ENCODE measurements at places on chromosomes 1 and 21. TPM values are rescaled to one million over a fixed set of nuclear protein-coding genes. Genes with fewer than 3 reads are reported as not detected.

- no peak for DNase-seq
These were observed 1004.2 kb downstream of the TTLL7 start for GRCh38 chr1:82994616-82995263.

- DNase-seq, result no peak
These were observed 71.7 kb upstream of the GUCA2B start for GRCh38 chr1:42081475-42081874.

DNA sequence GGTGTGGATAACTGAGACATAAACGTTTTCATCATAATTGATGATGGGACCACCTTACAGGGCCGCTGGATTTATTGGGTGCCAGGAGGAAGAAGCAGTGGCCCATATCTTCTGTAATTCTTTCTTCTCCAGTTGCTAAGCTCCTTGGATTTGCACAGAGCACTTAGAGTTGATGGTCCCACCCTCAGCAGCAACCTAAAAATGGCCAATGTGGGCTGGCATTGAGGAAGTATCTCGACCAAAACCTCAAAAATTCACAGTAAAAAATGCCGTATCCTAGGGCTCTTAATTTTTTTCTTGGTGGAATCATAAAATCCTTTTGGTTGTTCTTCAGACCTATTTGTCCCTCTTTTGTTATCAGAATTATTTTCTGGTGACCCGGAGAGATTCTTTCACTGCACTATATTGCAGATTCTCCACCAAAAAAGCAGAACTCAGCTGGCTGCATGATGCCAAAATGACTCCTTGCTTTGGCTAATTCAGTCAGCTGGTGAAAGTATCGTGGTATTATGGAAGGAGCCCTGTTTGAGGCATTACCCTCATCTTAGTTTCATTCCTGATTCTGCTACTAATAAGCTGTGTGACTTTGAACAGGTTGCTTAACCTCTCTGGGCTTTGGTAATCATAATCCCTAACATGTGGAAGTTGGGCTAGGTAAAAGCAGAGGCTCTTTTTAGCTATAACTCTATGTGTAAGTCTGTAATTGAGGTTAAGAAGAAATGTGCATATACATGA is 27.6 kb downstream of the KIRREL1 start:
- no peak for DNase-seq

The RNF187 gene
- total RNA-seq, result 14.0 TPM

DNA sequence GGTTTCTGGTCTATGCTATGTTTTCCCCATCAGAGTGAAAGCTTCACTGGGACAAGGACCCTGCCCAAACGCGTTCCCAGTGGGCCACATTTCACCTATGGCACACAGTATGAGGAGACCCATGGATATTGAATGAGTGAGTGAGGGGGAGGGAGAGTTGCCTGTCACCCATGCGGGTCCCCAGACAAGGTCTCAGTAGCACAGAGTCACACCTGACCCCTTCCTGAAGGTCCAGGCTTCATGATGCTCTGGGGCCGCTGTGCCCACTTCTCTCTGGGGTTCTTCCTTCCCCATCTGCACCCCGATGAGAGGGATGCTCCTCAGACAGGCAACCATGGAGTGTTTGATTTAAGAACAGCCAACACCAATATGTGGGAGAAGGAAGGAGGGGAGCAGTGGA is 72.3 kb upstream of the CSF3R start:
- no peak for DNase-seq

DNA sequence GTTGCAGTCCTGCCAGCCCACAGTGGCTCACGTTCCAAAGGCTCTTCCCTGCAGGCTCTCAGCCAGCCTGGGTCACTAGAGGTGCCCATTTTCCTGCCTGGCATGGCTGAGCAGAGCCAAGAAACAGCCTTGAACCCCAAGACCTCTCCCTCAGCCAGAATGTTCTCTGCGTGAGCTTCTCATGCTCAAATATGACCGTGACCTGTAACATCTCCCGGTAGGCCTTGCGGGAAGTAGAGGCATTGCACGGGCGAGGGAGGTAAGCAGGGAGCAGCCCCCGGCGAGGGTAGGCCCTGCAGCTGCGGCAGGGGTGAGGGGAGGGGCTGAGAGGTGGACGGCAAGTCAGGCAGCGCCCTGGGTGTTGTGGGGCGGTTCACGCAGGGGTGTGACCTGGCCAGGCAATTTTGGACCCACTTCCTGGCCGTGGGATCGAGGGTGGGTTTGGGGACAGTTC is 20.0 kb downstream of the RRP1 start:
- DNase-seq, result no peak

- DNase-seq, result no peak
These were observed 79.3 kb downstream of the KIAA0319L start for GRCh38 chr1:35477870-35478269.

The NBL1 gene
- 14.0 TPM for total RNA-seq

DNA sequence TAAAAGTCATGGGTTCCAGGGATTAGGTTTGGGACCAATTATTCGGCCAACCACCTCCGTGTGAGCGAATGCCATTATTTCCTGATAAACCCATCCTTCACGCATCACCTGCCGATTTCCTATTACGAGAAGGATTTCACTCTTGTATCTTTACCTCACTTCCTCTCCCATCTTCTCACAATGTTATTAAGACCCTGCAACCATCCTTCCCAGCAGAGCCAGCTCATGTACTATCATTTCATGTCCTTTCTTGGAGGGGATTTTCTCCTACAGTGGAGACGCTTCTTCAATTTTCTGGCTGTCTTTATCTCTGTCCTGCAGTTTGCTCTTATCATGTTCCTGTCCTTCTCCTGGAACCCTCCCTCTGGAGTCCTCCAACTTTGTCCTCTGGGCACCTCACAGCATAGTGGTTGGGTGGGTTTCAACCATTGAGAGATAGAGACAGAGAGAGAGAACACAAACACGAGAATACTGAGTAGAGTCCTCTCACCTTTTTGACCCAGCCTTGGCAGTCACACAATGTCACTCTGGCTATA is 192.2 kb downstream of the DYRK1A start:
- DNase-seq, result no peak

The HSPA6 gene
- total RNA-seq, result 0.54 TPM

DNA sequence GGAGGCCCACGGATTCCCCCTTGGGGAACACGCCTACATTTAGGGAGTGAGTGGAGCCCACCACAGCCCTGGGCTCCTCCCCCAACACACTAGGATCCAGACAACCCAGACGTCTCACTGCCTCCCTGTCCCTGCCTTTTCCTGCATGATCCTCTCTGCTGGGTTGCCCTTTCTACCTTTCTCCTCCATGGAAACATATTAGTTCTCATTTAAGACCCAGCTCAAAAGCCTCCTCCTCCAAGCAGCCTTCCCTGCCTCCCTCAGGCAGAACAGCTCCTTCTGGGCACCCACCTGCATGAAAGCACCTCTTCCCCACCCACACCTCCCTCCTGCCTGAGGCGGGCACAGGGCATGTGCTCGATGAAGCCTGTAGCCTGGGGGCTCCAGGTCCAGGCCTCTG is 10.7 kb downstream of the COL8A2 start:
- no peak for DNase-seq

The FHAD1 gene
- total RNA-seq, result not detected

DNA sequence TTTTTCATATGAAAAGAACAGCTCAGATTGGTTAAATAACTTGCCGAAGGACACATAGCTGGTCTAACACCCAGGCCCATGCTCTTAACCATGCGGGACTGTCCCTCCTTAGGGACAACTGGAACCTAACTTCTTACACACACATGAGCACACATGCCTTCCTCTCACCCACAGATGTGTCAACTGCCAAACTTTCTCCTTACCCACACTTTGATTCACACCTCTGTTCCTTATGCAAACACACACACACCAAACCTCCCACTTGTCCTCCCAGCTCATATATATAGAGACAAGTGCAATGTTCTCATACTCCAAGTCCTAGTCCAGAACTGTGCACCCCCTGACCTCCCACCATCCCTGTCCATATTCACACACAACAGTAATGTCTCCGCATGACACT is 4.3 kb downstream of the RAB25 start:
- no peak for DNase-seq

DNA sequence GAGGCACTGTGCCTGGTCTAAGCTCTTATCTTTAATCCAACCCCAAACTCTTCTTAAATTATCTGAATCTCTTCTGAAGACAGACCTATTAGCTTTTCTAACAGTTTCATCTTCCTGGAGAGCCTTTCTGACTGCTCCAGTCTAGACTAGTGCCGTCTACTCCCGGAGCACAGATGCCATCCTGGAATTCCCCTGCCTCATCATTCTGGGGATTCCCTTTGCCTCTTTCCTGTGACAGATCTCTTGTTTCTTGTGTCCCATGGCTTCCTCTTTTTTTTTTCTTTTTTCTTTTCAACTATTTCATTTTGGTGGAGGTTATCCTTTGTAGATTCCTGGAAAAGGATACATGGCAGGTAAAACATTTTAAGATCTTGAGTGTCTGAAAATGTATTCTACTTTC is 11.7 kb downstream of the SEMA4A start:
- peak; percentile 48 for DNase-seq

The S1PR1 gene
- 12.5 TPM for total RNA-seq

GRCh38 chr1:145972580-145972979 is 8.1 kb downstream of the POLR3GL start:
- no peak for DNase-seq

Data from IMR-90 (cell line).